Kidney capillary endothelial cell (primary cell): ENCODE measurements at places on chromosomes 16 and 17.

DNA sequence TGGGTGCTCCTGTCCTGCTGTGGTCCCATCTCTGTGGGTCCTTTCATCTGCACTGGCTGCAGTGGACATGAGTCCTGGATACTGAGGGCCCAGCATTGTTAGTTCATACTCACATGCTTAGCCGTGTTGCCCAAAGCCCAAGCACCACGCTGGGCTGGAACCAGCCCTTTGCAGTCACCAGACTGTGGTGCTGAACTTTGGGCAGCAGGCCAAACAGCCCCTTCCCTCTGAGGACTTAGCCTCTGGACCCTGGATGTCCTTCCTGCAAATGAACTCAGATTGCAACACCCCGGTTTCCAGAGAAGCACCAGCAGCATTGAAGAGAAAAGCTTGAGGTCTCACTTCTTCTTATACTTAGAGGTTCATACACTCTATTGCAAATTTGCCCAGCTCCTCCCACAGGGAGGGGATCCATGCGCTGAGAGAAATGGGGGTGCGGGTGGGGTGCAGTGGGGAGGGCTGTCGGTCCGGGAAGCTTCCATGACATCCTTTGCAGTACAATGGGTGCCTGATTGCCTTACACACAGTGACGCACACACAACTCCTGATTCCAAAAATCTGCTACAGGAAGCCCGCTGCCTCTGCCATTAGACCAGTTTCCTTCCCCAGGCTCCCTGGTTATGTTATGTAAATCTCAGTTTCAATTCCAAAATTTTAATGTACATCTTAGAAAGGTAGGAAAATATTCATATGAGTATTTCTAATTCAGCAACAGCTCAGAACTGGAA, 65.8 kb downstream of the RGS9 start:
- no peak for DNase-seq

DNA sequence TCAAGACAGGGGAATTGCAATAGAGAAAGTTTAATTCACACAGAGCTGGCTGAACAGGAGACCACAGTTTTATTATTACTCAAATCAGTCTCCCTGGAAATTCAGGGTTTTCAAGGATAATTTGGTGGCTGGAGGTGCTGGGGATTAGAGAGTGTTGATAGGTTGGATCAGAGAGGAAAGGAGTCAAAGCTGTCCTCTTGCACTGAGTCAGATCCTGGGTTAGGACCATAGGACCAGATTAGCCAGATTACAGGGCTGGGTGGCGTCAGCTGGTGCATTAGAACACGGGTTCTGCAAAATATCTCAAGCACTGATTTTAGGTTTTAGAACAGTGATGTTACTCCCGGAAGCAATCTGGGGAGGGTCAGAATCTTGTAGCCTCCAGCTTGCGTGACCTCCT, 1.8 kb upstream of the NSMCE1 start:
- no peak for DNase-seq

GRCh38 chr17:39195568-39196160, 1.8 kb downstream of the CACNB1 start:
- no peak for DNase-seq

GRCh38 chr16:3022208-3022683, 1.5 kb downstream of the HCFC1R1 start:
- peak; percentile 87 for DNase-seq

DNA sequence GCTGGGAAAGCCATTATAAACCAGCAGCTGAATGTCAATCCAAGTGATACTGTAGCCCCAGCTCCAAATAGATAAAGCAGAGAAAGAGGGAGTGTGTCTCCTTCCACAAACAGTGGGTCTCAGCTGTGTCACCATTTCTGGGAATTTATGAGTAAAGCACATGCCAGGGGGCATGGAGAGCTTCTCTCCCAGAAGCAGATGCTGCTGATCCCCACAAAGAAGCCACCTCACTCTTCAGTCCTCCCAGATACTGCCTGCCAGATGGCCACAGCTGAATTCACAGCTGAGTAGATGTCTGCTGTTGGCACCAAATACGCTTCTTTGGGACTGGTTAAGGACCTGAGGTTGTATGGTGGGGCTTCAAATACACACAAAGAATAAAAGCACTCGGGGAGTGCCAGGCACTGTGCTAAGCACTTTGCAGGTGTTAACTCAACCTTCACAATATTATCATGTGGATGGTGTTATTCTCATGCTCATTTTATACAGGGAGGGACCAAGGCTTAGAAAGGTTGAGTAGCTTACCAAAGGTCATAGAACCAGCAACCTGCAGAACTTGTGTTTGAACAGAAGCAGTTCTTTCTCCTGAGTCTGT, 298.3 kb downstream of the CDH11 start:
- no peak for DNase-seq

- no peak for DNase-seq
Observed at GRCh38 chr16:53529513-53529912, 26.5 kb upstream of the AKTIP start.

DNA sequence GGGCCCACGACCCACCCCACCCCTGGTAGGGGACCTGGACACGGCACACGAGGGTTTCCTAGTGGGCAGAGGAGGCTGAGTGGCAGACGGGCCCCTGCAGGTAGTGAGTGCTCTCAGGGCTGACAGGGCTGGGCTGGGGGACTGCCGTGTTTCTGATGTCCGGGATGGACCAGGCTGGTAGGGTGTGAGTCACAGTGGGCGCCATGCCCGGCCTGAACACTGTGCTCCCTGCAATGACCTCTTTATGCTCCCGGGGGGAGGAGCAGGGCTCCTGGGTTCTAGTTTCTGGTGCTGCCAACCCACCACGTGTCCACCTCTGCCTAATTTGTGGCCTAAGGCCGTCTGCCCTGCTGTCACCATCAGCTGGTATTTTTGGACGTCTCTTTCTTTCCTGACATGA, 26.3 kb downstream of the ARHGAP23 start:
- DNase-seq = no peak

DNA sequence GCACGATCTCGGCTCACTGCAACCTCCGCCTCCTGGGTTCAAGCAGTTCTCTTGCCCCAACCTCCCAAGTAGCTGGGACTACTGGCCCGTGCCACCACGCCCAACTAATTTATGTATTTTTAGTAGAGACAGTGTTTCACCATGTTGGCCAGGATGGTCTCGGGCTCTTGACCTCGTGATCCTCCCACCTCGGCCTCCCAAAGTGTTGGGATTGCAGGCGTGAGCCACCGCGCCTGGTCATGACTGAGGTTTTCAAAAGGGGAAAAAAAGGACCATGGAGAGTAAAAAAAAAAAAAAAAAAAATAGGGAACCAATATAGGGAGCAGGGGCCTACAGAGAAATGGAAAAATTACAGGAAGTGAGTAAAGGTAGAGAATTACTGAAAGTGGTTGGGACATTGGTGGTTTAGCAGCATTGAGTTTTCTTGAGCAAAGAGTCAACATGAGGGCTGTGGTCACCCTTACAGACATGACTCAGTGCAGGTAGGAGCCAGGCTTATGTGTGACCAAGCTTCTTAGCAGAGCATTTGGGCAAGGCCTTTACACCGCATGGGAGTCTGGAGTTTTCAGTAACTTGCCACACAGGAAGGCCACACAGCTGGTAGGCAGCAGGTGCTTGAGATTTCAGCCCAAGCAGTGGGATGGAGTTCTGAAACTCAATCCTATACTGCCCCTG, 447.3 kb downstream of the HS3ST3B1 start:
- DNase-seq = no peak

GRCh38 chr17:81959362-81960129, 1.4 kb downstream of the NOTUM start:
- peak; percentile 40 for DNase-seq

GRCh38 chr16:89599902-89600301, 13.5 kb upstream of the DPEP1 start:
- DNase-seq = no peak

- DNase-seq = peak; percentile 97
Observed at GRCh38 chr17:17191346-17191792, 14.8 kb downstream of the PLD6 start.

GRCh38 chr17:8176197-8176940, at the start of gene TMEM107:
TMEM107 (minus strand) TSS chr17:8176380; CDS start chr17:8176286, 94 bp downstream.
- peak; percentile 70 for DNase-seq

DNA sequence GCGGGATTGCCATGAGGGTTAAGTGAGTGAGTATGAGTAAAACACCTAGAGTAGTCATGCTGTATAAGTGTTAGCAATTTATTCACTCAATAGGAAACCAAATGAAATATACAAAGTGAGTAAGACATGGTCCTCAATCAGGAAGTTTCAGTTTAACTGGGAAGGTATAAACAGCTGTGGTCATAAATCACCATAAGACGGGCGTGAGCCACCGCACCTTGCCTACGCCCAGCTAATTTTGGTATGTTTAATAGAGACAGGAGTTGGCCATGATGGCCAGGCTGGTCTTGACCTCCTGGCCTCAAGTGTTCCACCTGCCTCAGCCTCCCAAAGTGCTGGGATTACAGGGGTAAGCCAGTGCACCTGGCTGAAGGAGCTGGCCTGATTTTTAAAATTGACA, 27.0 kb downstream of the RNF135 start:
- DNase-seq = no peak

- DNase-seq = peak; percentile 78
Observed at GRCh38 chr17:7436556-7437368, 1.5 kb downstream of the TMEM102 start.

- no peak for DNase-seq
Observed at GRCh38 chr17:45995627-45996270, 3.3 kb upstream of the STH start.

- peak; percentile 33 for DNase-seq
Observed at GRCh38 chr17:39194089-39194984, 3.1 kb downstream of the CACNB1 start.

GRCh38 chr17:13428611-13429042, 173.1 kb downstream of the HS3ST3A1 start:
- DNase-seq = no peak

DNA sequence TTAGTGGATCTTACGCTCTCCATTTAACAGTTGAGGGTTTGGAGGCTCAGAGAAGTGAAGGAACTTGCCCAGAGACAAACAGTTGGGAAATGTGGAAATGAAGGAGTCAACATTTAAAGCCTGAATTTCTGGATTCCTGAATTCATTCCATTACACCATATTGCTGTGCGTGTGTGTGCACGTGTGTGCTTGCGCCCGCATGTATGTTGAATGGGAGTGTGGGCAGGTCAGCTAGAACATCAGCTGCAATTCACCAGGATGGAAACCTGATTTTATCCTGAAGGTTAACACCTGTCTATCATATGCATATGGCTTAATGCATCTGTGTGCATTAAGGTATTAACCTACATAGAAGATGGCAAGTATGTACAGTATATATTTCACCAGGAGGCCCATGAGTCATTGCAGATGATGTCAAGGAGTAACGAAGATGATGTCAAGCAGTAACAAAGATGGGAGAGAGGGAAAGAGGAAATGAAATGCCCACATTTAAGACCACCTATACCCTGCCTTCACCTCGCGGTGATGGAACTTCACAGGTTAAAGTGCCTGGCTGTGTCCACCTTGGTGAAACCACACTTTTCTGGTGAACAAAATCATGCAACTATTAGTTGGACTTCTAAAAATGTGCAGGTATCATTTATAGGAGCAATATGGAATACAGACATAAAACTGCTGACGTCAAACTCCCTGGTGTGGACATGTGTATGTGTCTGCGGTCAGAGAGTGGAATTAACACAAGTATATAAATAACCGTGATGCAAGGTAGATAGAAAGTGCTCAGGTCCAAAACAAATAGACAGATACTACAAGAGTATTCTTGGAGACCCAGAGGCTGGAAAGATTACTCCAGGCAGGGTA, 832 bp upstream of the ADAP2 start:
- DNase-seq = no peak

GRCh38 chr16:305916-306626, 23.1 kb downstream of the PDIA2 start:
- DNase-seq = no peak

DNA sequence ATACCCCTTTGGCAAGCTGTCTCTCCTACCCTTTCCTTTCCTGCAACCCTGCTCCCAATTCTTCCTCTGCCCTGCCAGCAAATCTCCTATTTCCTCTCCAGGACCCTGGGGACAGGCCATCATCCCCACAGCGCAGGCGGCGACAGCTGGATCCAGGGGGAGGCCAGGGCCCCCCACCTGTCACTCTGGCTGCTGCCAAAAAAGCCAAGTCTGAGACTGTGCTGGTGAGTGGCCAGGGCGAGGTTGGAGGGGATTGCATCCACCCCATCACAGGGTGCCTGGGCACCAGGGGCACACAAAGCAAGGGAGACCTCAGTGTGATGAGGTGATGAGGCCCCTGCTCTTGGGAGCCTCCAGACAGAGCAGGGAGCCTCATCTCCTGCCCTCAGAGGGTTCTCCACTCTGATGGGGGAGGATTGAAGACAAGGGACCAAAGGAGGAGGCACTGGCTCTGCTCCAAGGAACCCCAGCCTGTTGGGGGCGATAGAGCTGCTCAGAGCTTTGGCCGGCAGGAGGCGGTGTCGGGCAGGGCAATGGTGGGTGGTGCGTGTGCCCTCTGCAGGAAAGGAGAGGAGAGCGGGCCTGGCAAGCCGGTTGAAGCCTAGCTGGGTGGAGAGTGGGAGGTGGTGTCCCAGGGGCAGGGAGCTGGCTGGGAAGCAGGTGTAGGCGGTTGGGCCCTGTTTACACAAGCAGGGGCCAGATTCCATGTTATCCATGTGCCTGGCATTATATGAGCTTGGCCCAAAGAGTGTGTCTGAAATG, 15.6 kb upstream of the PDK2 start:
- no peak for DNase-seq

GRCh38 chr16:75081179-75081859, 35.3 kb downstream of the LDHD start:
- DNase-seq = no peak

- no peak for DNase-seq
Observed at GRCh38 chr16:19284207-19284606, 1.3 kb upstream of the CLEC19A start.

- DNase-seq = peak; percentile 98
Observed at GRCh38 chr16:25111403-25112166, at the start of gene LCMT1. LCMT1 (plus strand) TSS chr16:25111742; CDS start chr16:25111884, 142 bp downstream.

- DNase-seq = no peak
Observed at GRCh38 chr16:73268366-73268993, 220.6 kb upstream of the ZFHX3 start.

- DNase-seq = no peak
Observed at GRCh38 chr17:67026341-67026740, 18.0 kb upstream of the CACNG1 start.

DNA sequence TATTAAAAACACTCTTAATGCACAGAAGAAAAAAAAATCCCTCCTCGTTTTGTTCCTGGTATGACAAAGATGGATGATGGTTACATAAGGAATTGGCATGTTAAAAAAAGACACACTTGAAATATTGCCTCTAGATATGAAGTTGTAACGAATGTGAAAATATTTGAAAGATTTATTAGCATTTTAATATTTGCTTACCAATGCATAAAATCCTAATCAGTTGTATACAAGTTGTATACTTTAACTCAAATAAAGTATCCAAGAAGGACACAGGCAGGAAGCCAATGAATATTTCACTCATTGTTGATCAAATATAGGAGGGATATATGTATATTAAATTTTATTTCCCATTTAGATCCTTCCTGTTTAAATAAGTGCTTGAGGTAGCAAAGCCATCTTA, 850.8 kb upstream of the RBFOX1 start:
- no peak for DNase-seq

GRCh38 chr16:72969146-72969545, 78.8 kb downstream of the ZFHX3 start:
- no peak for DNase-seq

GRCh38 chr16:2214719-2214968, at the start of gene PGP:
PGP (minus strand) TSS chr16:2214840; CDS start chr16:2214777, 63 bp downstream.
- DNase-seq = no peak

GRCh38 chr16:89277641-89278341, 60.3 kb downstream of the ZNF778 start:
- DNase-seq = no peak

- DNase-seq = no peak
Observed at GRCh38 chr17:55959756-55960155, 193.5 kb upstream of the ANKFN1 start.
